NCI-H2171 treated with DMSO at 0.1 percent for 48 hours (cell line): ENCODE measurements at places on chromosomes 6 and 20.

DNA sequence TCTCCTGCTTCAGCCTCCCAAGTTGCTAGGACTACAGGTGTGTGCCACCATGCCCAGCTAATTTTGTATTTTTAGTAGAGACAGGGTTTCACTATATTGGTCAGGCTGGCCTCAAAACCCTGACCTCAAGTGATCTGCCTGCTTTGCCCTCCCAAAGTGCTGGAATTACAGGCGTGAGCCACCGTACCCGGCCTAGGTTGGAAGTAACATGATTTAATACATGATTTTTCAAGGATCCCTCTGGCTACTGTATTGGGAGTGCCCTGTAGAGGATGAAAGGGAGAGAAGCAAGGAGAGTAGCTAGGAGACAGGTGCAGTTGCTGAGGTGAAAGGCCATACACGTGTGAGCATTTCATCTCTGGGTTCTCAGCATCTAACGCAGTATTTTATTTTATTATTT, 2.6 kb upstream of the NCOA3 start:
- DNase-seq = no peak

- peak; percentile 94 for DNase-seq
Measured at GRCh38 chr6:134739299-134740026, 210.4 kb downstream of the ALDH8A1 start.

- no peak for DNase-seq
Measured at GRCh38 chr20:21339499-21339898, 36.4 kb downstream of the XRN2 start.

GRCh38 chr20:16459019-16459700, 114.1 kb downstream of the KIF16B start:
- DNase-seq = no peak

- DNase-seq = no peak
Measured at GRCh38 chr20:24117383-24117782, 128.8 kb upstream of the GGTLC1 start.

DNA sequence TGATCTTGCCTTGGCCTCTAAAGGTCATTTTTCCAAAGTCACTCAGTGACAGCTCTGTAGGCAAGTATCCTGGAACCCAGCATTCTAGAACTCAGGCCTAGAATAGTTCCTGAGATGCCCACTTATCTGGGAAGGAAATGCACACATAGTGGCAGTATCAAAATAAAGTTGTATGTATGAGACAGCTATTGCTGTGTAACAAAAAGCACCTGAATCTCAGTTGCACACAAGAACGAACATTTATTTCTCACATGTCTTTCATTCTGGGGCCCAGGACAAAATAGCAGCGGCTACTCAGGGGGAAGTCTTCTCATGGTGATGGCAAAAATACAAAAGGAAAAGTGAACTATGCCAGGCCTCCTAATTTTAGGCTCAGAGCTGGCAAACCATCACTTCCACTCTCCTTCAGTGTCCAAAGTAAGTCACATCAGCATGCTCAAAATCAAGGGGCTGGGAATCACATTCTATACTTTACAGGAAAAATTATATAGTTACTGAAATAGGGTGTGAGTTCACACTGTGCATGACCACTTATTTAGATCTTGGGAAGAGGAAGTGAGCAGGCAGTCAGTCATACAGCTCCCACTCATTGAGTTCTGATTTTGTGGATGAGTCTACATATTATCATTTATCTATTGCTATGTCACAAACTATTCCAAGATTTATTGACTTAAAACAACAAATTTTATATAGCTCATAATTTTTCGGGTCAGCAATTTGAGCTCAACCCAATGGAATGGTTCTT, 133.7 kb upstream of the RIN2 start:
- no peak for DNase-seq

DNA sequence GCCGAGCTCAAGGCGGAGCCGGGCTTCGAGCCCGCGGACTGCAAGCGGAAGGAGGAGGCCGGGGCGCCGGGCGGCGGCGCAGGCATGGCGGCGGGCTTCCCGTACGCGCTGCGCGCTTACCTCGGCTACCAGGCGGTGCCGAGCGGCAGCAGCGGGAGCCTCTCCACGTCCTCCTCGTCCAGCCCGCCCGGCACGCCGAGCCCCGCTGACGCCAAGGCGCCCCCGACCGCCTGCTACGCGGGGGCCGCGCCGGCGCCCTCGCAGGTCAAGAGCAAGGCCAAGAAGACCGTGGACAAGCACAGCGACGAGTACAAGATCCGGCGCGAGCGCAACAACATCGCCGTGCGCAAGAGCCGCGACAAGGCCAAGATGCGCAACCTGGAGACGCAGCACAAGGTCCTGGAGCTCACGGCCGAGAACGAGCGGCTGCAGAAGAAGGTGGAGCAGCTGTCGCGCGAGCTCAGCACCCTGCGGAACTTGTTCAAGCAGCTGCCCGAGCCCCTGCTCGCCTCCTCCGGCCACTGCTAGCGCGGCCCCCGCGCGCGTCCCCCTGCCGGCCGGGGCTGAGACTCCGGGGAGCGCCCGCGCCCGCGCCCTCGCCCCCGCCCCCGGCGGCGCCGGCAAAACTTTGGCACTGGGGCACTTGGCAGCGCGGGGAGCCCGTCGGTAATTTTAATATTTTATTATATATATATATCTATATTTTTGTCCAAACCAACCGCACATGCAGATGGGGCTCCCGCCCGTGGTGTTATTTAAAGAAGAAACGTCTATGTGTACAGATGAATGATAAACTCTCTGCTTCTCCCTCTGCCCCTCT, 1.1 kb downstream of the CEBPB start:
- peak; percentile 70 for DNase-seq

- DNase-seq = peak; percentile 84
Measured at GRCh38 chr20:52200870-52201269, 9.3 kb upstream of the ZFP64 start.

- DNase-seq = peak; percentile 38
Measured at GRCh38 chr6:13485303-13485702, 2.1 kb downstream of the GFOD1 start.

DNA sequence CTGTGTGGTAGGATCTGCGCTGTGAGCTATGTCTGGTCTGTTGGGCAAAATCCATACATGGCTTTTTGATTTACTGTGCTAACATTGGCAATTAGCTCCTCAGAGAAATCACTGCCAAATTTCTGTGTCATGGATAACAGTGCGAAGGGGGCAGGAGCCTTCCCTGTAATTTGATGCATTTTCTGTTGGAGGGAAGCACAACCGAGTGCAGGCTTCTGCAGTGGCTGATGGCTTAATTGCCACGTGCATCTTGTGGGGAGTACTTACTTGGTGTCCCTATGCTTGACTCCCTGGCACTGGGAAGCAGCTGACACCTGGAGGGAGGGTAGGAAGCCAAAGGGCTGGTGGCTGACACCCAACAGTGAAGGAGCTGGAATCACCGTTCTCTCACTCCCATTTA, 99.3 kb upstream of the PROKR2 start:
- DNase-seq = peak; percentile 4

GRCh38 chr6:160188773-160189172, 67.2 kb downstream of the SLC22A1 start:
- DNase-seq = no peak

- peak; percentile 7 for DNase-seq
Measured at GRCh38 chr6:34514593-34515472, 41.3 kb downstream of the SPDEF start.

GRCh38 chr6:136213853-136214252, 36.3 kb downstream of the MTFR2 start:
- no peak for DNase-seq

DNA sequence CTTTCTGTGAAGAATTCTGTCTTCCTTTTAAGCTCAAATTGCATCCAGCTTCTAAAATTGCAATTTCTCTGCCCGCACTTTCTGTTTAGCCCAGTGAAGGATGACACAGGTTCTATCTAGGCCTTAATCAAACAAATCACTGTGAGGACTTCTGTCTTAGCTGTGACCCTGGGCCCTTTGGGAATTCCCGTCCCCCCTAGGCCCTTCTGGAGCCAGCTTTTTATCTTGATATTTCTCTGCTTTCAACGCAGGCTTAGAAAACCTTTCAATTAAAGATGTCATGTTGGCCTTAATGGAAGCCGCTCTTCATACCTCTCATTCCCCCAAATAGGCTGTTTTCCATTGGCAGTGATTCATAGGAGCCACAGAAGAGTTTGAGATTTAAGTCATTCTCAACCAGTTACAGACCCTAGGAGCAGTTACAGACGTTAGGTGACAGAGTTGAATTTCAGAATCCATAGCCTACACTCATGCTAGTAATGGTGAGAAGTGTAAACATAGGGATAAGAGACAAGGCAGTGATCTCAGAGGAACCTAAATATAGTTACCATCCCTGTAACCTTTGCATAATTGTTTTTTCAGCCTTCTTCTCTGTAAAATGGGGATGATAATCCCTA, 74.8 kb upstream of the FLRT3 start:
- DNase-seq = peak; percentile 47

GRCh38 chr20:32168184-32168910, 39.2 kb downstream of the PLAGL2 start:
- DNase-seq = peak; percentile 40

- no peak for DNase-seq
Measured at GRCh38 chr6:16739329-16739801, 21.9 kb downstream of the ATXN1 start.

- DNase-seq = no peak
Measured at GRCh38 chr20:17747431-17747846, 47.7 kb downstream of the BANF2 start.

GRCh38 chr20:44734938-44735337, 10.7 kb upstream of the KCNK15 start:
- DNase-seq = no peak

DNA sequence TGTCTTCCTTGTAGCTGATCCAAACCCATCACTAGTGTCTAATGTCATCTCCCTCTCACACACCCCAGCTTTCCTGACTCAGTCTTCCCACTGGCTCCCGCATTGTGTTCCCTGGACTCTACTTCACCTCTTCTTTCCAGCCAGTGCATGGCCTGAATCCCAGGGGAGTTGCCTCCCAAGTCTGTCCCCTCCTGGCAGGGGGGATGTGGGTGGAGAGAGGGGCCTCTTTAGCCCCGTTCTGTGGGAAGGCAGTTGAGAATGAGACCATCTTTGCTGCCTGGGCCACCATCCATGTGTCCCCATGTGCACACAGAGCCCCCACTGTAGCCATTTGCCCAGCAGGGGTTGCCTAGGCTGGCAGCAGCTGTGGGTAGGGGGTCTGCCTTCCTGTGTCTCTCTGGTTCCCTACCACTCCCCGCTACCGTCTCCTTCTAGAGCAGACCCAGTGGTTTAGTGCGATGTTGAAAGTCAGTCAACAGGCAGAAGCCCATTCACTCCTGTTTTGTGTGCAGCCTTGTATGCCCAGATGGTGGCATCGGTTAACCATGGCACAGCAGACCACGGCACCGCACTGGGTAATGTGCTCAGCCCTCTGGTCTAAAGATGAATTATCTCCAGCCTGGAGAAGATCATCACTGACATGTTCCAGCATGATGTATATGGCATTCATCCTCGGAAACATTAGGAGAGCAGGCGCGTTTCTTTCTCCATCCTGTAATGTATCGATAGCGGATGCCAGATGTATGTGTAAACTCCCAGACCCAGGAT, 178.8 kb upstream of the SNX9 start:
- peak; percentile 77 for DNase-seq

DNA sequence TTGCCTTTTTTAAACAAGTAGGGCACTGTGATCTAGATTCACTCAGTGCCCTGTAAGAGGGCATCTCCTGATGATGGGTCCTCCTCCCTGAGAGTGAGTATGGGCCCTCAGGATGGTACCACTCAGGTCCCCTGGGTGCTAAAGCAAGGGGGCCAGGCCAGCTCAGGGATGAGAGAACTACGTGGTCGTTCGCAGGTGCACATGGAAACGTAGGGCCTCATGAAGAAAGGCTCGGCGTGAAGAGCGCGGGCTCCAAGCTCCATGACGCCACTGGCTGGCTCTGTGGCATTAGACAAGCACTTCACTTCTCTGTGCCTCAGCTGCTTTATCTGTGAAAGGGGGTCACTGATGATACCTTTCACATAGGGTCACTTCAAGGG, 50.7 kb downstream of the SYNJ2 start:
- DNase-seq = no peak

GRCh38 chr20:56715309-56715708, 86.2 kb downstream of the TFAP2C start:
- no peak for DNase-seq
